ENCODE measurements at places on chromosomes 6 and 20.
A peak's percentile ranks its signal among the peaks of the same experiment; 100 is the strongest.

- DNase-seq = no peak
Measured at GRCh38 chr6:16918586-16918985, 157.3 kb upstream of the ATXN1 start.

DNA sequence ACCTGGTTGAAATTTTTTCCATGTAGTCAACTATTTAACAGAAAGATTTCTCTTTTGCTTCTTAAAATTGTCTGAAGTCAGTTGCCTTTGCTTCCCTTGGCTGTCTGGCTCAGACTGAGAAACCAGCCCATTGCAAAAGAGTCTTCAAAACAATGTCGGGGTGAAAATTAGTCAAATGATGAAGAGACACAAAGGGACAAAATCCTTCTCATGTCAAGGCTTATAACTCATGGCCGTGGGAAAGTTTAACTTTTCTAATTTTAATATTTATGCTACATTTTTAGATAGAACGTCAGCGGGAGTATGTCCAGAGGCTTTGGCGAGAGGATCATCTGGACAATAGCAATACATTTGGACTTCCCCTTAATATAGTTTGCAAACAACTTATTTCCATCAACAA, 127.2 kb downstream of the CD164 start:
- no peak for DNase-seq

- DNase-seq = peak; percentile 82
Measured at GRCh38 chr6:90025523-90026061, 131.3 kb downstream of the GJA10 start.

DNA sequence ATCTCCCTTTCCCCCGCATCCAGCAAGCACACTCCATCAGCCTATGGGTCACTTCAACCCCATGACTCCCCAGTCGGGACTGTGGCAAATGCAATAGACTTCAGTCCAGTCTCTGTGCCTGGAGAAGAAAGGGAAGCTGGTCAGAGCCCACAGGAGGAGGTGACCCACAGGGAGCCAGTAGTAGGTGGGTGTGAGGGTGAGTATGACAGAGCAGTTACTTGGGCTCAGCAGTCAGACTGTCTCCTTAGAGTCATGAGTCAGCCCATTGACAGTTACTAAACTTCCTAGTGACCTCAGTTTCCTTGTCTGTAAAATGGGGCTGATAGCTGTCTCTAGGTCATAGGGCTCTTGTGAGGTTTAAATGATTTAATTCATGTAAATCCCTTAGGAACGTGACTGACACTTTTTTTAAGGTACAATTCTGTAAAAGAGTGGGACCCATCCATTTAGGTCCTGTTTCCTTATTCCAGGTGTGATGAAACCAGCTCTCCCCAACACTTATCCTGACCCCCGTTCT, 33.9 kb upstream of the HLA-C start:
- DNase-seq = no peak

DNA sequence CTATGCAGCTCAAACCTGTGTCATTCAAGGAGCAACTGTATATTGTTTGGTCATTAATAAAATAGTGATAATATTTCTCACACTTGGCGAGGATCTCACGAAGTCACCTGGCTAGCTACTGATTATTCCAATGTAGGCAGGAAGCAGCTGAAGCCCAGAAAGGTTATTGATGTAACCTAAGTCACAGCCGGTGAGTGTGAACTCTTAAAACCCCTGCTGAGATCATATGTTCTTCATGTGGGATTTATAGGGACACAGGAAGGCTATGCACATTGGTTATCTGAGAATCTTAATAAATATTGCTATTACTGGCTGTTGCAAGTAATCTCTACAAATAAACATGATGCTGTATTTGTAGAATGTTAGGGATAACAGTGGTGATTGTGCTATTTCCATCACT, 161.4 kb downstream of the TBC1D7 start:
- no peak for DNase-seq

DNA sequence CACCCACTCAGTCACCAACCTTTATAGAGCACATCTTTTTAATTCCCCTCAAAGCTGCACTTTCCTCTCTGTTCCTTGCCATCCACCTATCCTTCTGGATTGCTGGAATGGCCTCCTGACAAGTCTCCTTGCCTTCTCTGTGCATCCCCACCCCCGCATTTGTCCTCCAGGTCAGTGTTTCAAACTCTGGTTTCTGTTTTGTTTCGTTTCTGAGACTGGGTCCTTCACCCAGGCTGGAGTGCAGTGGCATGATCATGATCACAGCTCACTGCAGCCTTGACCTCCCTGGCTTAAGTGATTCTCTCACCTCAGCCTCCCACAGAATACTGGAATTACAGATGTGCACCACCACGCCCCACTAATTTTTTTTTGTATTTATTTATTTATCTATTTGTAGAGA, 96.2 kb downstream of the PLCB1 start:
- DNase-seq = no peak

DNA sequence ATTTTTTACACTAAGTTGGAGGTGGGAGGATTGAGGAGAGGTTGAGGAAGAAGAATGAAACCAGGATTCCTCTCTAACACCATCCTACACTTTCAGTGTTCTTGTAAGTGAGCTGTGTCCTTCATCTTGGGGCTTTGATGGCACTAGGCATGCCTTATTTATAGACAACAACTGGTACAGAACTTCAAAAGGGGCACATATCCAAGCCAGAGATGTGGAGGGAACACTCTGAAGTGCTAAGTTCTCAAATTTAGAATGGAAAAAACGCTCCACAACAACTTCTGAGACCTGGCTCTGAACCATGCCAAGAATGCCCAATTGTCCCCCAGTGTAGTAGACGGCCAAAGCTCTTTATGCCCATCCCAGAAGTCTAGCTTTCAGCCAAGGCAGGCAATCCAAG, 16.2 kb upstream of the PKHD1 start:
- DNase-seq = no peak

Data from AG20443 (cell line).